ENCODE measurements at places on chromosomes 2 and 18. TPM values are rescaled to one million over a fixed set of nuclear protein-coding genes. Genes with fewer than 3 reads are reported as not detected.

DNA sequence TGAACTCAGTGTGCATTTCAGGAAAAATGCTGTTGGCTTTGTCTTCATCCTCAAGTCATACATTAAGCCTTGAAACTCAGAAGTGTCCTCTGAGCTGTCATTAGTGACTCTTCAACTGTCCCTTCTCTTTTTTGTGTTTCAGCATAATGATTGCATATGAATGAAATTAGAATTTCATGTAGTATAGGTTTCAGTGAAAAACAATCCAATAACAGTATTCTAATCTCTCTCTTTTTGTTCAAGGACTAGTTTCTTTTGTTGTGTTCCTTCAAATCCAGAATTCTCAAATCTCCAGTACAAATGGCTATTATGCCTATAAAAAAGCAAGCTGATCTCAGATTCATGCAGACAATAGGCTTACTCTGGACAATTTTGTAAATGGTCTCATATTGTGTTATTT is 133.5 kb downstream of the QPCT start:
- DNase-seq = no peak

DNA sequence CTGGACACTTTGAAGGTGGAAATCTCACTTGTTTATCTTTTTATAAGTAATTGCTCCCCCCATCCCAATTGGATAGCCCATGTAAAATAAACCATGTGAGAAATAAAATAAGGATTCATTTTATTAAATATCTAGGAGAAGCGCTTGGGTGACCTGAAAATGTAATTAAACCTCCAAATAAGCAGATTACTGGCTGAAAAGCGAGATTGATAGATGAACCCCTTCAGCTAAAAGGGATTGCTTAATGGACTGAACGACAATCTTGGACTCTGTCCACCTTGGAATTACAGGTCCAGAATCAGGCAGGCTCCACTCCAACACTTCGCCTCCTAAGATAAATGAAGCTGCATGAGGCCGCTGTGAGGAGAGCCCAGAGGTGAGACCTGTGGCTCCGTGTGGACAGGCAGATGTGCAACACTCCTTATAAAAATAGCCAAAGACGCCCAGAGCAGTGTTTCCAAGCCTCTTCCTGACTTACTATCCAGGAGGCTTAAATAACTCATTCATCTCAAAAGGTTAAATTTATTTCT is 441.5 kb downstream of the MTX2 start:
- no peak for DNase-seq

GRCh38 chr2:33083699-33084387 is 137.1 kb downstream of the LTBP1 start:
- DNase-seq = no peak

- DNase-seq = no peak
Observed at GRCh38 chr2:215272918-215273317, 38.9 kb upstream of the ATIC start.

DNA sequence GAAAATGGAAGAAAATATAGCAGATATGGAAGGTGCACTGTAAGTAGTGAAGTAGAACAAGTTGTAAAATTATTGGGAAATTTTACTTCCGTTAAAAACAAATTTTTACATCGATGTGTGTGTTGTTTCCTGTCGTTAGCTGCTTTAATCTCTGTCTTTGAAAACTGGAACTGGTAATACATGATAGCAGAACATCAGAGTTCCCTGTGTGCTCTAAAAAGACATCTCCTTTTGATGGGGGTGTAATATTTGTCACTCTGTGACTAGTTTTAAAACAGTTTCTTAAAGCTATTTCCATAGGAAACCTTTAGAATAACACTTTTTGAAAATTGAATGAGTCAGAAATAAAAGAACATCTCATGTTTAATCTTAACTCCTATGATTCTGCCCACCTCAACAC is 43.5 kb downstream of the COX7A2L start:
- no peak for DNase-seq

- no peak for DNase-seq
Observed at GRCh38 chr2:50895041-50895440, 136.9 kb downstream of the NRXN1 start.

Gene TXNDC2
- polyA plus RNA-seq = 0.16 TPM

GRCh38 chr18:74281011-74281979 is 10.5 kb downstream of the CYB5A start:
- DNase-seq = no peak

All from lung (tissue), 17 donors.